ENCODE measurements at places on chromosomes 2 and 18.

GRCh38 chr2:65292461-65293011, 64.9 kb downstream of the ACTR2 start:
- DNase-seq = no peak

DNA sequence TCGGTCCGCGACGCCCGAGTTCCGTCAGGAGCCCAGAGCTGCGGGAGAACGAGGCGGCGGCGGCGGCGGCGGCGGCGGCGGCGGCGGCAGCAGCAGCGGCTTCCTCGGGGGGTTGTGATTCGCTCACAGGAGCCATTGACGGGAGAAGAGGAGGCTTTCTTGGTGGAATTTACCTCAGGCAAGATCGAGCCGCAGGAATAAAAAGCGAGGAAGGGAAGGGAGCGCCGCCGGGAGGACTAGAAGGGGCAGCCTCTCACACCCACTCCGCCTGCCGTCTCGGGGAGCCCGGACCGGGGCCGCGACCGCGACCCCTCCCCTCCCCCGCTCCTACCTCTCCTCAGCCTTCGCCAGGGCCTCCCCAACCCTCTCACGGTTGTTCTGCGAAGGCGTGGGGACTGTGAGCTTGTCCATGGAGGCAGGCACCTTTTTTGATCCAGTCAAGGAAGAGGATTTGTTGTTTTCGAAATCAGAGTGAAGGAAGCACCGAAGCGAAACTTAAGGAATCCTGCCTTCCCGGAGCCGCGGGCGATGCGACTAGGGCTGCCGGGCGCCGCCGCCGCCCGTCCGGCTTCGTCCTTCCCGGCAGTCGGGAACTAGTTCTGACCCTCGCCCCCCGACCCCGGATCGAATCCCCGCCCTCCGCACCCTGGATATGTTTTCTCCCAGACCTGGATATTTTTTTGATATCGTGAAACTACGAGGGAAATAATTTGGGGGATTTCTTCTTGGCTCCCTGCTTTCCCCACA, 506 bp downstream of the BMPR2 start:
- no peak for DNase-seq

DNA sequence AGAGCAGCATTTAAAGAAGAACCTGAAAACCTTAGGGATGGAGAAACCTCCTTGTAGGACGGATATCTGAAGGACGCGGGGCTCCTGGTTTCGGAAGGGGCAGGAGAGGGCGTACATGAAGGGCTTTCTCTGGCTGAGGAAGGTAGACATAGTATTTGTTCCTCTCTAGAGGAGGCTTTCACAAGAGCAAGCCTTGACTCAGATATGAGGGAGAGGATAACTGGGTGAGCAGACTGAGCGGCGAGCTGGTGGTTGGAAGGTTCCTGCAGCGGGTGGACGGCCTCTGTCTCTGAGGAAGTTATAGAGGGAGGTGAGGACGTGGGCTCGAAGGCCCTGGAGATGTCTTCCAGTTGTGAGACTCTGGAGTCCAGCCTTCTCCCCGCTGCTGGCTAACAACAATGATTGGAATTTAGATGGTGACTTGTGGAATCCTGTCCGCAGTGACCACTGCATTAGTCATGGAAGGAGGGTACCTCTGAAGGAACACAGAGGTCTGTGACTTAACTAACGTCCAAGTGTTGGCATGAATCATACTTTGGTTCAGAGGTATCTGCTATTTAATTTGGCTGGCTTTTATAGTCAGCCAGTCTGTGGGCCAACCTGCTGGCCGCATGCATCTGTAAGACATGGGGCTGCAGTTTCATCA, 80.9 kb downstream of the ASAP2 start:
- no peak for DNase-seq

- DNase-seq = no peak
Observed at GRCh38 chr2:149205143-149205542, 125.2 kb upstream of the LYPD6 start.

DNA sequence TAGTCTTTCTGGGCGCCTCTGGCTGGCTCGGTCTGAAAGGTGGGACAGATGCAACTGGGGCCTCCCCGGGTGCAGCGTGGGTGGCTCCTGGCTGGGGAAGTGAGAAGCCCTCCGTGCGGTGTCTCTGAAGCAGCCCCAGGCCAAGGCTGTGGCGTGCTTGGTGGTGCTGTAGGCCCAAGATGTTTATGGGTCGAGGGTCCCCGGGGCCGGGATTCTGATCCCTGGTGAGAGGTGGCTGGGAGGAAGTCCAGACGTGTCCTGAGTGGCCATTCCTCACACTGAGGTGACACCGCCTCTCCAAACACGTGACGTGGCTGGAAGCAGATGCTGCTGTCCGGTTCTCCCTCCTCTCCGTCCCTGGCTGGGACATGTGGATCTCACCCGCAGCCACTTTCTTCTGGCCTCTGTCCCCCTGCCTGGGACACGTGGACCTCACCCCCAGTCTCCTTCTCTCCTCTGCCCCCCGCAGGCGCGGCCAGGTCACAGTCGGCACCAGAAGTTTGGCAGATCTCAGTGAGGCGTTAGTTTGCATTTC, 12.6 kb downstream of the RTP5 start:
- peak; percentile 70 for DNase-seq
